ENCODE measurements at places on chromosomes 11 and 22.

GRCh38 chr11:77815459-77815858 is 5.1 kb downstream of the RSF1 start:
- no peak for DNase-seq

- no peak for DNase-seq
Observed at GRCh38 chr11:128757886-128758612, 64.2 kb downstream of the FLI1 start.

GRCh38 chr11:45301537-45302246 is 15.6 kb upstream of the SYT13 start:
- DNase-seq, result no peak

DNA sequence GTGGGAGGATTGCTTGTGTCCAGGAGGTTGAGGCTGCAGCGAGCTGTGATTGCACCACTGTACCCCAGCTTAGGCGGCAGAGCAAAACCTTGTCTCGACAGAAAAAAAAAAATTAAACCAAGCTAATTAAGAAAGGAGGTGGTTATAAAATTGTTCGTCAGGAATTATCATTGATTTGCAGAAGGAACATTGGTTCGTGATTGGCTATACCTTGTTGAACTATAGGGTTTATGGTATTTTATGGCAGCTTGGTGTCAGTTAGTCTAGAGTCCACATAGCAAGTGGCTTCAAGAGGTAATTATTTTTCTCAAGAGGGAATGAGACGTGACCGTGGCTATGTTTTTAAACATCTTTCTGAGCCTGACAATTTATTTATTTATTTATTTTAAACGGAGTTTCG is 11.5 kb upstream of the TMEM216 start:
- DNase-seq, result no peak

GRCh38 chr22:44483878-44484277 is 14.2 kb downstream of the RTL6 start:
- DNase-seq, result no peak

DNA sequence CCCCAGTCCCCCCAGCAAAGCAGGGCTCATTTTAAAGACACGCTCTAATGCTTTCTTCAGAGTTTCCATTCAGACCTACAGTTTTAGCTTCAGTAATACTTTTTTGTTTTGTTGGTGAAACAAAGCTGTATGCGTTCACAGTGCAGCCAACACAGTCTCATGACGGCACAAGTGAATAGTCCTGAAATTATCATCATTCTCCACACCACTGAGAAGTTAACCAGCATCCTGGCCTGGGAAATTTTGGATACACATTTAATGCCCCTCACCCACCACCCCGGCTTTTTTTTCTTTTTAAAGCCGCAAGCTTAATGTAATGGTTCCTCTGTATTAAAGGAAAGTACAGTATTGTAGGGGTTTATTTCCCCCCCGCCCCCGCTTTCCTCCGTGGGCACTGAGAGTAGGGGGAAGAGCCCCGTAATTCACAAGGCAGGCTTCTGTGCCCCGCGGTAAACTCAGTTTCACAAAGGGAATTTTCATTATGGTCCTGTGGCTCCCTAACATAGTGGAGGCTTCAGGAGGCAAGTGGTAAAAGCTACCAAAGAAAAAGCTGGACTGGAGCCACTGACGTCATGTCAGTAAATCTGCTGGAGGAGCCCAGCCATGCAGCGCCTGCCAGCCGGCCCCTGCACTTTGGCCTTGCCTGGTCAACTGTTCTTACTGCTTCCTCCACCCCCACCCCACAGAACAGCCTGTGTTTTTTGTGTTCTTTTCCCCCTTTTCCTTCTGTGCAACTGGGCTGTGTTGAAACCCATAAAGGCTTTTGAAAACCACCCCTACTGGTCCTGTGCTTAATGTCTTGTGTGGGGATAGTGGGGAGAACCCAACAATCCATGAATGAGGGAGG is 18.2 kb downstream of the TEAD1 start:
- no peak for DNase-seq

- DNase-seq, result no peak
Observed at GRCh38 chr11:21464601-21465193, 728.2 kb upstream of the ANO5 start.

DNA sequence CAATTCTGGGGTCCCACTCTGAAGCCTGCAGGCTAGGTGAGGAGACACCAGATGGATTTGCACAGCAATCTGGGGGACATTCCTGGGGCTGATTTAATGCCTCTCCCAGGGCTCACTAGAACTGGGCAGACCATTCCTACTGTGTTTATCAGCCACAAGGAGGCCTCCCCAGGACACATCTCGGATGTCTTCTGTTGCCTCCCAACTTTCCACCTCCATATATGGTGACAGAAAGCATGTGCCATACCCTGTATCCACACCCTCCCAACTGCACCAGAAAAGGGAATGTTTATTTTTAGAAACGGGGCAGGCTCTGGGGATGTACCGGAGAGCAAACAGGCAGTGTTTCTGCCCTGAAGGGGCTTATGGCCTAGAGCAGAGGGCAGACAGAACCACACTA is 181.8 kb downstream of the CSNK2A3 start:
- no peak for DNase-seq

- no peak for DNase-seq
Observed at GRCh38 chr22:30309951-30310741, 16.6 kb downstream of the TBC1D10A start.

All from naive B cell (primary cell).